ENCODE measurements at places on chromosomes 6 and 20.

DNA sequence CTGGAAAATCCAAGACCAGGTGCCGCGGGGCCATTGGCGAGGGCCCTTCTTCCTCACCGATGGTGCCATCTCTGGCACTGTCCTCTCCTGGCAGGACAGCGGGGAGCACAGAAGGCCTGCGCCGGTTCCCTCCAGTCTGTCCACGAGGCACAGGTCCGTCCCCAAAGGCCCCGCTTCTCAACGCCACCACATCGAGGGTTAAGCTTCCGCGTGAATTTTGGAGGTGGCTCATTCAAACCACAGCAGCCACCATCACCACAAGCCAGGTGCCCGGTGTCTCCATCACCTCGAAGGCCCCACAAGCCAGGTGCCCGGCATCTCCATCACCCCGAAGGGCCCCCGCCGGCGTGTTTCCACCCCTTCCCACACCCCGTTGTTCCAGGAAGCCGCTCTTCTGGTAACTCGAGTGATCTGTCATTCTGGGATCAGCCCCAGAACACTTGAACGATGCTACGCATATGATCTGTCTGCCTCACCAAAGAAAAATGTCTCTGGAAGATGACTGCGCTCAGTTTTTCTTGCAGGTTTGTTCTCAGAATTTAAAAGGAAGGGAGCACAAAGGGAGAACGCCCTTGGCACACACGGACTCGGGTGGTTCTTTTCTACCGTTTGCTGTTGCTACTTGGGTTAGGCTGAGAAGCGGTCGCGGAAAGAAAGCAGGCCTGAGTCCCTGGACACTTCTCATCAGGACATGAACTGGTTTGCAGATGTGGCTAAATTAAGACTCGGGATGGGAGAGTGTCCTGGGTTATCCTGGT, 9.9 kb upstream of the KIF25 start:
- no peak for DNase-seq

GRCh38 chr20:34468951-34469350, 47.3 kb upstream of the DYNLRB1 start:
- peak; percentile 31 for DNase-seq

DNA sequence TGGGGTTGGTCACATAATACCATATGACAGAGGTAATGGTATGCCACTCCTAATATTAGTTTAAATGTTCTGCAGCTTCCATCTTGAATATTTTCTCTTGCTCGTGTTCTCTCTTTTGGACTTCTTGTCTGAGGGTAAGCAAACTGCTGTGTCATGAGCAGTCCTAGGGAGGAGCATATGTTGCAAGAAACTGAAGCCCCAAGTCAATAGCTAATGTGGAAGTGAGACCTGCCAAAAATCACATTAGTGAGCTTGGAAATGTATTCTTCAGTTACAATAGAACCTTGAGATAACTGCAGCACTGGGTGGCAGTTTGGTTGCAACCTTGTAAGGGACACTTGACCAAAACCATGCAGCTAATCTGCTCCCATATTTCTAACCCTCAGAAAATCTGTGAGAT, 178.2 kb upstream of the IMPG1 start:
- DNase-seq: no peak

DNA sequence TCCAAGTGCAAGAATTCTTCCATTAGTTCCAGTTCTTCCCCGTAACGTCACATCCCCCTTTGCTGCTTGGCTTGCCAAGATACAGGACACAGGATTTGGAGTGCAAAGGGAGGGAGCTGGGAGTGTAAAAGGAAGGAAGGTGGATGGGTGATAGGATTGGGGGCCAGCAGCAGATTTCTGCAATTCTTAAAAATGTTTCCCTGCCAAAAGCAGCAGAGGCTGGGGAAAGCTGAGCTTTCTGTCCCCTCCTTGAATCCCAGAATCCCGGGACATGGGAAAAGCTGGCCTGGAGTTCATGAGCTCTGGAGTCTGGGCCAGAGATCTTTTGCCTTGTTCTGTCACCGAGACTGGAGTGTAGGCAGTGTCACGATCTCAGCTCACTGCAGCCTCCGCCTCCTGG, 60.0 kb upstream of the EPB41L1 start:
- DNase-seq: peak; percentile 56

DNA sequence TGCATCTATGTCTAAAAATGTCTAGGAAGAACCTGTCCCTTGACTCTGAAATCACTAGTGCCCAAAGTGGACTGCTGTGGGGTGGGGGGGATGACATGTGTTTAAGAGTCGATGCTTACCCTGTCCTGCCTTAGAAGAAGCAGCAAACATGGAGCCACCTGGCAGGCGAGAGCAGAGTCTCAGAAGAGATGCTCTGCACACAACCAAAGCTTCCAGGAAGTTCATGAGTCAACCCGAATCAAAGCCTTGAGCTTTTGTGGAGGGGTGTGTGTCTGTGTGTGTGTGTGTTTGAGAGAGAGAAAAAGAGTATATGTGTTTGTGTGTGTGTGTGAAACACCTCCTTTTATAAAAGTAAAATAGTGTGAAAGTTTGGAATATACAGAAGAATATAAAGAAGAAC, 269.9 kb downstream of the ALDH8A1 start:
- DNase-seq: no peak

DNA sequence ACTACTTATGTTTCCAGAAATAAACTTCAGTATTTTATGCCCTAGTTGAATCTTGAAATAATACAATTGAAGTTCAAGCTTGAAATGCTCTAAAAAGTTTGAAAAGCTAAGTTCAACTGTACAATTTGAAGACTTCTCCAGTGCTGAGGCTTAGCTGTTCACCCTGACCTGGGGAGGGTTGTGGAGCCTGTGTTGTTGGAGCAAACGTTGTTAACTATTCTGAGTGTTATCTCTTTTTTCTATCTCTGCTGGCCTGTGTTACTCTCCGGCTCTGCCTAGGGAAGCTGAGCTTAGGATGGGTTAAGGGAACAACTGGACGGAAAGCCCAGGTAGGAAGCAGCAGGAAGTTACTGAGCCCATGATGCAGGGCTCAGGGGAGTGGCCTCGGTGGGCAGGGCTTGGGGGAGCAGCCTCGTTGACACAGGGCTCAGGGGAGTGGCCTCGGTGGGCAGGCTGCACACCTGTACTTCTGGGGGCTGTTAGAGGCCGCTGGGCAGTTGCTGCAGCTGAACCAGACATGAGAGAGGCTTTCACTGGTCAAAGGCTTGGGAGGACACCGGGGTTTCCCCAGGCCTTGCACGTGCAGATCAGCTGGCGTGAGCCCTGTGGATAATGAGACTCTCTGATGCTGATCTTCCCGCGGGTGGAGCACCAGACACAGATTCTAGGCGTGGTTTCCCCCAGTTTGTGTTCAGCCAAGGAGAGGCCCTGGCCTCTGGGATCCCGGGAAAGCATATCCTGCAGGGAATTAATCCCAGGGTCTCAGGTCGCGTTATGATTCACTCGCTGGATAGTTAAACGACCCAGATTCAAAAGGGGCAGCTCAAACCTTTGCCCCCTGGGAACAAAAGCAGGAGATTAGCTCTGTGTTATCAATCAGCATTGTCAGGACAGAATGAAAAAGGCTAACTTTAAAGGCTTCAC, 58.9 kb downstream of the ERMARD start:
- DNase-seq: peak; percentile 70

DNA sequence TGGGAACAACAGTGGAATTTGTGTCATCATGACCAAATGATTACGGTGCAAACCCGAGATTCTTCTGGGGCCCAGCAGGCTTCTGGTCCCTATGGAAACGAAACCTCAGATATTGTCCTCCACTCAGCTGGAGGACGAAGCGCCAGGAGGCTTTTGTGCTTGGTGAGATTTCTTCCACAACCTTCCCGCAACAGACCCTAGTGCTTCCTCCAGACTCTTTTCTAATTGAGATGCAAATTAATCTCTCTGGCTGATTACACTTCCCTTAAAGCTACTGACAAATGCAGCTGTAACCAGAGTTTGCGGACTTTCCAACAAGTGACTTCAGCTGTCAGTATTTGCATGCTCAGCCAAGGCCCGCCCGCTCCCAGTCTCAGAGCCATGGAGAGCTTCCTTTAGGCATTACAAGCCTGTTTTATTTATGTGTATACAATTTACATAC, 96.0 kb downstream of the INSM1 start:
- DNase-seq: peak; percentile 92

- DNase-seq: peak; percentile 85
Observed at GRCh38 chr6:33589731-33590530, 9.9 kb upstream of the BAK1 start.

DNA sequence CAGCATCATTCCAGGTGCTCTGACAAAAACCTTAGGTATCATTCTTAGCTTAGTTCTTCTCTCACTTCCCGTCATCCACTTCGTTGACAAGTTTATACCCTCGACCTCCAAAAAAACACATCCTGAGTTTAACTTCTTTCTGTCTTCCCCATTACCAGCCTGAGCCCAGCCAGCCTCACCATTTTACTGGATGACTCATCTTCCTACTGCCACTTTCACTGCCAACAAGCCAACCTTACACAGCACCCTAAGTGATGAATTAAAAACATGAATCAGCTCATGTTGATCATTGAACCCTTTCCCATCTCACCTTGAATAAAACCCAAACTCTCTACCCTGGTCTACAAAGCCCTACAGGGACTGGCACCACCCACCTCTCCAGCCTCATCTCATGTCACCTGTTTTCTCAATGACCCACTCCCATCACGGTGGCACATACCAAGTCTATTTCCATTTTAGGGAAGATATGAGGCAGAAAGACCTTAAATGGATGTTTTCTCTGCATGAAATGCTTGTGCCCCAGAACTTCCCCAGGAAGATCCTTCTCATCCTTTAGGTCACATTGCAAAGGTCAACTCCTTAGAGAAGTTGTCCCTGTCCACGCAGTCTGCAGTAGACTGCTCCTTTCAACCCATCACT, 9.9 kb upstream of the UST start:
- DNase-seq: no peak

- peak; percentile 60 for DNase-seq
Observed at GRCh38 chr20:47720636-47721427, 64.4 kb downstream of the SULF2 start.

- no peak for DNase-seq
Observed at GRCh38 chr6:17884498-17885478, 102.6 kb downstream of the KIF13A start.

GRCh38 chr6:132734694-132735236, 20.9 kb upstream of the VNN1 start:
- peak; percentile 21 for DNase-seq

- DNase-seq: no peak
Observed at GRCh38 chr6:37174515-37175331, 4.8 kb downstream of the PIM1 start.

DNA sequence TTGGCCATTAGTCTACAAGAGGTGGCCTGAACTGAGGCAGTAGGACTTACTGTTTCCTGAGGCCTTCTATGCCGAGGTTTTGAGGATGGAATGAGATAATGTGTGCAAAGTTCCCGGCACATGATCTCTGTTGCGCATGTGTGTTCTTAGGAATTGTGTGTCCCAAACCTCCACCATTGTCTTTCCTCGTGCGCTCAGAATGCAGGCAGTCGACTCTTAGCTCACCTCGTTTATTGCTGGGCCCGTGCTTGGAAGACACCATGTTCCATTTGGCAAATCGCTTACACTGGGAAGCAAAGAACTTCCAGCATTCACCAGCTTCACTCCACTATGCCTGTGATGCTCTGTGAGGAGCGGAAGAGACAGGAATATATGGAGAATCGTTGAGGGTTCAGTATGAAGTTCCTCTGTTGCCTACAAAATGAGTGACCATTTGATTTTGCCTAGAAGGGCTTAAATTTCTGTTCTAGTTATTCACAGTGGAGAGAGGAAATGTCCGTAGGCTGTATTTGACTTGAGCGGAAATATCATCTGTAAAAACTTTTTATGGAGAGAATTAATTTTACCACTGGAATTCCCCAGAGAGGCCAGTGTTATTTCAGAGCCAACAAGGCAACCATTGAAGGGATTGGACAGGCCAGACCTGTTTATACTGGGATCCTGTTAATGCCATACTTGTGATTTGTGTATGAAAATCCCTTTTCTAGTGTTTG, 75.7 kb upstream of the CLDN20 start:
- DNase-seq: no peak

GRCh38 chr6:24283043-24283985, 74.5 kb downstream of the DCDC2 start:
- DNase-seq: peak; percentile 89

GRCh38 chr6:33989016-33989854, 156.7 kb downstream of the GRM4 start:
- no peak for DNase-seq

- DNase-seq: peak; percentile 81
Observed at GRCh38 chr6:35727935-35728682, 8.7 kb upstream of the ARMC12 start.

Data from mesendoderm (in vitro differentiated cells).